ENCODE measurements at places on chromosomes 16 and 17.

GRCh38 chr17:65742403-65743307 is 181.2 kb upstream of the AXIN2 start:
- DNase-seq, result no peak

GRCh38 chr16:55506083-55506482 is 2.8 kb upstream of the LPCAT2 start:
- DNase-seq, result no peak

DNA sequence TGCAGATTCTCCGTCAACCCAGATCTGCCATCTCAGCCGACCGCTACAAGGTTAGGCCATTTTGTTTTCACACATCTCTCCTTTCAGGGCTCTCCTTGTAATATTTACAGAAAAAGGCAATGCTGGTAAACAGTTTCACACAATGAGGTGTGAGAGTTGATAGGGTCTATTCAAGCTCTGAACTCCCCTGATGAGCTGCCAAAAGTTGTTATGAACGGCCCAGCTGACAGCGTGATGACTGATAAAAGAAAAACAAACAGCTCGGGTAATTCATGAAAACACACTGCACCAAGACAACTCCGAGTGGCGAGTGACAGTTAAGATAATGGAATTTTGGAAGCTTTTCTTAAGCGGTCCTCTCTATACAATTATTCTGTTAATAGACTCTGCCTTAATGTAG is 68.1 kb upstream of the IRX5 start:
- DNase-seq, result no peak

GRCh38 chr17:15507001-15507400 is 39.6 kb upstream of the CDRT4 start:
- no peak for DNase-seq

DNA sequence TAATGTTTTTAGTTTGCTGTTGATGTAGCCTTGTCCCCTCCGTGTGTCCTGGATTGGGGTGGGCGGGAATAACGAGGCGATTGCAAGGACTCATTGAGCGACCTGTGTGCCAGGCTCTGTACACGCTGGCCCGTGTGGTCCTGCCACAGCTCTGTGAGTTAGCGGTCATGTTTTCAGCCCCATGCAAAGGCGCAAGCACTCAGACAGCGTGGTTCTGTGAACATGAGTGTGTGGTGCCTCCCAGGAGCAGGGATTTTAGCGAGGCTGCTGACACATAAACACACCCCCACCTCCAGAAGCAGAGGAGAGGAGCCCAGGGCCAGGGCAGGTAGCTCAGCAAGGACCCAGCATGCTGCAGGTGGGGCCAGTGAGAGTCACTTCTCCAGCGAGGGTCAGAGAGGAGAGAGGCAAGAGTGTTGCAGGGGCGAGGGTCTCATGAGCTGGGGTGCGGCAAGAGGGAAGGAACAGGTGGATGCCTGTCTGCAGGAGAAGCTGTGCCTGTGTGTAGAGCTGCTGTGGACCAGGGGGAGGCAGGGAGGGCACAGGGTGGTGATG is 115.3 kb downstream of the OR1D5 start:
- DNase-seq, result no peak

DNA sequence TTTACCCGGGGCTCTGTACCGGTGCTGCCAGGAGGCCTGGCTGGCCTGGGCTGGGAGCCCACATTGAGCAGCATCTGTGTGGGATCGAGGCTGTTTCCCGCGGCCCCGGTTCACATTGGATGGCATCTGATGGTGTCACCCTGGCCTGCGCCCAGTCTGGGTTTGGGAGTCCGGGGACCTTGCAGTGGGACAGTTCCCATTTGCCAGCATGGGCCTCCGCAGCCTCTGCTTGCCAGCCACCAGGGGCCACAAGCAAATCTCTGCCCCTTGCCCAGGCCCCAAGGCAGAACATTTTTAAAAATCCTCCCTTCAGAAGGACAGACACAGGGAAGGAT is 64.5 kb downstream of the BANP start:
- DNase-seq, result no peak

DNA sequence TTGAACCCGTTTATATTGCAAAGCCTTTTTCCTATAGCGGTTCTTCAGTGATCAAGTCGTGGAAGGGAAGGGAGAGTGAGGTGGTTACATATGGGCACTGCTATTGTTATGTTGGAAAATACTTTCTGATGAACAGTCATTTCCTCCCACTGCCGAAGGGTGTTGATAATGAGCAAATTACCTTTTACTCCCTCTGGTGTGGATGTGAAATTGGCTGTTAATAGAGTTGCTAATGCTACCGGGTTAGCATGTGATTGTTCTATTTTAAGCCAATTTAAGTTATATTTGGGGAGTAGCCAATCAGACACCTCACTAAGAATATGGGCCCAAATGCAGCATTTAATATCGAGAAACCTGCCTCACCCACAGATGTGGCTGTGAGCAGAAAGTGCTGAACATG is 15.6 kb upstream of the PMFBP1 start:
- no peak for DNase-seq

DNA sequence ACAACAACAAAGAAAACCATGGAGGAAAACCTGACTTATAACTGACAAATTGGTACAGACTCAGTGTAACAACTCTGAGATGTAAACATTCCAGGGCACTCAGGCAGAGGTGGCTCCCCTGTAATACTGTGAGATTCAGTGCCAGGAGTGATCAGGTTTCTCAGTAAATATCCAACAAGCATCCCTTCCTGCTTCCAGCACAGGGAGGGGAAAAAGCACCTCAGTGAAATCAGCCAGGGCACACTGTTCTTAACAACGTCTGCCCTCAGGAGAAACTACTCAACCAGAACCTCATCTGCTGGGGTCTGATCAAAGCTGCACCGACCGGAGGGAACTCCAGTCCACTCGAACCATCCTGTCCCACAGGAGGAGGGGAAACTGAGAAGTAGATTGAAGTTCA is 52.3 kb downstream of the AMFR start:
- no peak for DNase-seq

DNA sequence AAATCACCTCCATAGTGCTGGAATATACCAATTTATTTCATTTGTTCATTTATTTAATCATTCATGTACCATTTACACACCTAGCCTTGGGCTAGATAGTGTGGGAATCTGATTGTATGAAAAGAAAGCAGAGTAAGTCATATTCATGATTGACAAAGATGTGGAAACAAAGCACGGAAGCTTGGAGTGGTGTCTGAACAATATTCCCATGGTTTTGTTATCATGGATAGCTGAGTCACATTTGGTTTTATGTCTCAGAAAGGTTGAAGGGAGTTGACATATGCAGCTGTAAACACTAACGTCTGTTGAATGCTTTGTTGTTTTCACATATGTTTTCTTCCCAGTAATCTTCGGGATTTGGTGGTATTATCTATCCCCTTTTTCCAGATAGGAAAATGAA is 76.6 kb downstream of the MAP2K4 start:
- no peak for DNase-seq

GRCh38 chr17:1109606-1110540 is 69.9 kb downstream of the ABR start:
- no peak for DNase-seq

GRCh38 chr17:42472709-42473521 is 14.2 kb downstream of the ATP6V0A1 start:
- no peak for DNase-seq

GRCh38 chr17:73769479-73769878 is 125.2 kb upstream of the SDK2 start:
- no peak for DNase-seq

GRCh38 chr16:59260892-59261291 is 526.8 kb upstream of the GOT2 start:
- DNase-seq, result no peak

- no peak for DNase-seq
Measured at GRCh38 chr17:61345825-61346666, 53.6 kb upstream of the TBX2 start.

- no peak for DNase-seq
Measured at GRCh38 chr16:27223226-27223610, 19.9 kb downstream of the KDM8 start.

DNA sequence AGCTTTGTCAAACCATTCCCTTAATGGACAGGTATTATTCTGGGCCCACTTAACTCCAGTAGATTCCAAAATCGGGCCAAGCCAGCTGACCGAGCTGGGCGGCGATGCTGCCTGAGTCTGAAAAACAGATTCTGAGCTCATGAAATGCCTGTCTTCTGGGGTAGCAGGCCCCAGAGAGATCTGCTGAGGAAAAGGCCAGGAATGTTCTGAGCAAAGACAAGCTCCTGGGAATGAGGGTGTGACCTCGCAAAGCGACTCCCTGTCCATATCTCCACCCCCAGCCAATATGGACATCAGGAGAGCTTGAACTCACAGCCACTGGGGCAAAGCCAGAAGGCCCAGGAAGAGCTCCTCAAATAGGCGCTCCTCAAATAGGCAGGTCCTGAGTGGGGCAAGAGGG is 23.7 kb downstream of the ZNF423 start:
- no peak for DNase-seq

- DNase-seq, result peak; percentile 38
Measured at GRCh38 chr16:81752225-81752875, 26.7 kb upstream of the PLCG2 start.

- DNase-seq, result no peak
Measured at GRCh38 chr17:36920032-36921005, 17.0 kb upstream of the LHX1 start.

GRCh38 chr17:76582660-76583059 is 3.0 kb downstream of the ST6GALNAC2 start:
- no peak for DNase-seq

DNA sequence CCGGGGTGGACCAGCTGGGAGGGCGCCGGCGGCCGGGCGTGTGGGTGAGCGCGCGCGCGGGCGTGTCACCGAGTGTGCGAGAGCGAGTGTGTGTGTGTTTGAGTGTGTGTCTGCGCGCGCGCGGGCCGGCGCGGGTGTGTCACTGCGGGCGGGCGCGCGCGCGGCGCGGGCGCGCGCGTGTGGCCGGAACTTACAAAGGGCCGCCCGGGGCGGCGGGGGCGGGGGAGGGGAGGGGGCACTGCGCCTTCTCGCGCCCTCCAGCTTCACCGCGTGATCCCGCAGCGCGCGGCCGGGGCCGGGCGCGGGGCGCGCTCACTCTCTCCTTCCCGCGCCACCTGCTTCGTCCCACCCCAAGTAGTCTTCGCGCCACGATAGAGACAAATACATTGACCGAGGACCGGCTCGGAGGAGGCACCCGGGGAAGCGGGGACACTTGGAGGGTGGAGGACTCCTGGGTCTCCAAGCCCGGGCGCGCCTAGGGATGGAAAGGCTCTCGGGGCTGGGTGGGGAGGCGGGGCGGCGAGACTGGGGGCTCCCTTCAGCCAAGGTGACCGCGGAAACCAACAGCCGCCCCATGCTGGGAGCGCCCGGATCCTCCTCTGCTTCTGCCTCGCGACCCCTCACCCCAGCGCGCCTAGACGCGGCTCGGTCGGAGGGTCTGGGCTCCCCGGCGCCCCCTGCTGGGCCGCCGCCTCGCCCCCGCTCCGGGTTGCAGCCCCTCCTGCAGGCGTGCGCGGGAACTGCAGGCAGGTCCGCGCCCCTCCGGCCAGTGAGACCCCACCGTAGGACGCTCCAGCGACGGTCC is at the start of gene SRCIN1:
TSS of gene SRCIN1 (minus strand) at position 112 of the 805 bp plus-strand sequence. CDS start 247 bp downstream, outside the sequence.
- DNase-seq, result no peak

DNA sequence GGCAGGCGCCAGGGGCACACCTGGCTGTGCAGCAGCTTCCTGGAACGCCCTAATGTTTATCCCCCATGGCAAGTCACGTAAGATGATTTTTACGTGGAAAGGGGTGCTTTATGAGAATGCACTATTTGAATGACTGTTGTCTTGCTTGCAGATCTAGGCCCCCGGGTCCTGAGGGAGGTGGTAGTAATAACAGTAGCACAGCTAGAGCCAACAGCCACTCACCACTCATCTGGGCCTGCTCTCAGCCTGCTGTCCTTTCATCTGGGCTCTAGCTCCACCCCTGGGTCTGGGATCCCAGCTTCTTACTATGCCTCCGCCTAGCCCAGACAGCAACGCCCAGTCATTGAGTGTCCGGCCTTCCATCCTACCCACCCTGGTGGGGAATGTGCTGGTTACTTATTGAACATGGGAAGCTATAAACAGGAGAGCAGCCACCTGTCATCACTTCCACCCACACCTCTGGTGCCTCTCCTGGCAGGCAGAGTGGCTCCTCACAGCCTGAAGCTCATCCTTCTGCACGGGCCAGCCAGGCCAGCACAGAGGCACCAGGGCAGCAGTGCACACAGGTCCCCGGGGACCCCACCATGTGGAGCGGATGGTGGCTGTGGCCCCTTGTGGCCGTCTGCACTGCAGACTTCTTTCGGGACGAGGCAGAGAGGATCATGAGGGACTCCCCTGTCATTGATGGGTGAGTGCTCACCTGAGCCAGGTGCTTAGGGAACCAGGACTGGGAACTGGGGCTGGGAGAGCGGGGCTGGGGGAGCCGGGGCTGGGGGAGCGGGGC is 16.6 kb downstream of the DPEP1 start:
- DNase-seq, result no peak

DNA sequence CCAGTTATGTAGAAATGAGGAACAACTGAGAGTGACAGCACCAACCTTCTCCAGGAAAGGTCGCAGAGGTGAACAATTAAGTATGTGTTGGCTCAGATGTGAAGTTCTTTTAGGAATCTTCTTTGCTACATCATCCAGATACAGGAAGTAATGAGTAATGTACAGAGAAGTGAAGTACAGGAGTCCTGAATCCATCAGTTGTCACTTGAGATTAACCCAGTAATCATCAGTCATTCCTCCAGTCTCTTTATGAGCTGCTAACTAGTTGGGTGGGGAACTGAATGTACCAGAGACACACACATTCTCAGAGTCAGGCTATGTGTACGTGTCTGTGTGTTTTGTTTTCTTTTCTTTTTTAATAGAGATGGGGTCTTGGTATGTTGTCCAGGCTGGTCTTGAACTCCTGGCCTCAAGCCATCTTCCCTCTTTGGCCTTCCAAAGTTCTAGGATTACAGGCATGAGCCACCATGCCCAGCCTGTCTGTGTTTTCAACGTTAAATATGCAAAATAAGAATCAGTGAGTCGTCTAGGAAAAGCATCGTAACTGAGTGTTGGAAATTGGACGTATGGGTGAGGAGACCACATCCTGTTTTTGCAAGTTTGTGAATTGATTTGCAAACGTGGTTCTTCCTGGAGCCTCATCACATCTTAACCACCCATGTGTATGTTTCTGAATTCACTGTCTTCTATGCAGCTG is 19.9 kb downstream of the ZNF200 start:
- DNase-seq, result no peak

GRCh38 chr16:69469807-69470561 is 45.6 kb downstream of the CYB5B start:
- no peak for DNase-seq

- DNase-seq, result no peak
Measured at GRCh38 chr17:74241431-74241830, 28.1 kb downstream of the TTYH2 start.

DNA sequence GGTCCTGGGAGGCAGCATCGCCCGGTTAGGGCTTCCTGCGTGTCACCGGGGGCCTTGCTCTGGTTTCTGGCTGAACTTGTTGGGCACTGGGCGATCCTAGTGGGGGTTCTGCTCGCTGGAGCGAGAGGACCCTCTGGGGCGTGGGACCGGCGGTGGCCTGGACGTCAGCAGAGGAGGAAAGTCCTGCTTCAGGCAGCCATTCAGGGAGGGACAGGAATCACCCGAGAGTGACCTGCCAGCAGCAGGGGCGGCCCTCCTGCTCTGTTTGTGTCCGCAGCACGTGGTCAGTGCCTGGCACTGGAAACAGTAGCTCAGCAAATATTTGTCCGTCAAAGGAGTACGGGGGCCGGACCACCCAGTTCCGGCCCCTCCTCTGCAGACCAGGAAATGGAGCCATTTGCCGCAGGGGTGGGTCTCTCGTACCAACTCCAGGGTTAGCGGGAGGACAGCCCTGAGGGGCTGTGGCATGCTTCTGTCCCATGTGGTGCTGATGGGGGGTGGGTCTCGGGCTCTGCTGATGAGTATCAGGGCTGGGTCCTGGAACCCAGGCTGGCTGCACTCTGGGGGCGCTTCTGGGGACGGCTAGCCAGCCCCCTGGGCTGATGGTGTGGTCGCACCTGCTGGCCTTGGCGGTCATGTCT is 48.3 kb downstream of the BAIAP2 start:
- no peak for DNase-seq

GRCh38 chr16:51393381-51394005 is 242.4 kb upstream of the SALL1 start:
- no peak for DNase-seq

Measured in esophagus squamous epithelium (tissue), 5 donors.